ENCODE measurements at places on chromosomes 3 and 15. TPM values are rescaled to one million over a fixed set of nuclear protein-coding genes. Genes with fewer than 3 reads are reported as not detected.

DNA sequence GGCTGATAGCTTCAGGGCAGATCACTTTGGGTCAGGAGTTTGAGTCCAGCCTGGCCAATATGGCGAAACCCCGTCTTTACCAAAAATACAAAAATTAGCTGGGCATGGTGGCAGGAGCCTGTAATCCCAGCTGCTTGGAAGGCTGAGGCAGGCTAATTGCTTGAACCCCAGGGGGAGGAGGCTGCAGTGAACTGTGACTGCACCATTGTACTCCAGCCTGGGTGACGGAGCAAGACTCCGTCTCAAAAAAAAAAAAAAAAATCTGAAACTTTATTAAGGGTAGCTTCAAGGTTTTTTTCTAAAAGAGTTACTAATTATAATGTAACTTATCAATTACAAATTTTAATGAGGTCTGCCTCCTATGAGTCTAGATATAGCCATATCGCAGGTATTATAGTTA, 5.1 kb downstream of the NECTIN3 start:
- no peak for DNase-seq

GRCh38 chr3:194351080-194351672, at the start of gene CPN2:
Gene CPN2 (minus strand): TSS chr3:194351328. CDS start chr3:194342702, 8,626 bp downstream.
- no peak for DNase-seq

DNA sequence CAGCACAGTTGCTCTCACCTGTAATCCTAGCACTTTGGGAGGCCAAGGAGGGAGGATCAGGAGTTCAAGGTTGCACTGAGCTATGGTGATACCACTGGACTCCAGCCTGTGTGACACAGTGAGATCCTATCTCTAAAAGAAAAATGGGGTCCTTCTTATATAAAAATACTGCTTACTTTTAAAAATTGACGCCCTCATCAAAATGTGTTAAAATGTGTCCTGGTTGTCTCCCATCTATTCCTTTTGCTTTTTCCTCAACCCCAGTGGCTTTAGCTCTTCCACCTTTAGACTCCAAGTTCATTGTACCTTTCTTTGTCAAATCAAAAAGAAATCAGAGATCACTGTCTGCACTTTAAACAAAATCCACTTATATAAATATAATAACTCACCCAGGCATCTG, 60.3 kb upstream of the GPD1L start:
- no peak for DNase-seq

DNA sequence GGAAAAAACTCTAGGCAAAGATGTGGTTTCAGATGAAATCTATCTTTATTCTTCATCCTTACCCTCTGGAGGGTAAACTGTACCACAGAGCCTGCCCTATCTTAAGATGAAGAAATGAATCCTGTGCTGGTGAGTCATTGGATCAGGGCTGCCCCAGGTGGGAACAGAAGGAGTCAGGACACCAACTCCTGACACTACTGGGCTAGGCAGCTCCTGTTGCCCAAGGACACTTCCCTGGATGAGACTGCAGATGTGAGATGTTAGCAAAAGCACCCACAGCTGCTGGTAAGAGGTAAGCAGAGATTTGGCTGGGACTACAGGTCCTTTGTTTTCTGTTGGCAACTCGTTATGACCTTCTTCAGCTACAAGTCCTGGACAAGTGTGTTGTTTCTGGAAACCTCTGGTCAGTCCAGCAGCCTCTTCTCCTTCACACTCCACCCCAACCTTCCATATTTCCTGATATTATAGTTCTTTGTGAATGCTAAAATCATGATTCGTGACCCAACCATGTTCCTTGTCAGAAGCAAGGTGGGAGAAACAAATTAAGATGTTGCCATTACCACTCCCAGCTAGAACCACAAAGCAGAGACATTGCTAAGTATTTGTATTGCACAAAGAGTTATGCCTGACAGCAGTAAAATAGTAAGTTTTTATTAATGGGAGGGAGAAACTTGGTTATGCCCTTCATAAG, 104.2 kb upstream of the TGFBR2 start:
- DNase-seq: no peak

DNA sequence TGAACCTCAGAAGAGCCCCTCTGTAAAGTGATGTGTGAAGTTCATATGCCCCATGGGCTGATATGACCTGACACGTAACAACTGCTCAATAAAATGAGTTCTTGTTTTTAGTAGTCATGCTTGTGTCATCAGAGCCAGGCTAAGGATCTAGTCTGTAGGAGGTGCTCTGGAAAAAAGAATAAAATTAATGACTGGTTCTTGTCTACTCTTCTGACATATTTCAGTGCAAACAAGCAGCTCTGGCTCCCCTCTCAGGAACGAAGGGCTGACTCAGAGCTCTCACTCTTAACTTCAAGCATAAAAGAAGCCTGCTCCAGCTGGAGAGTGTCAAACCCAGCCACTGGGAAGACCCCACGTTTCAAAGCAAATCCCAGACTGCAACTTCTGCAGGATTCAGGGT, 77.0 kb downstream of the LRIG1 start:
- DNase-seq: no peak

DNA sequence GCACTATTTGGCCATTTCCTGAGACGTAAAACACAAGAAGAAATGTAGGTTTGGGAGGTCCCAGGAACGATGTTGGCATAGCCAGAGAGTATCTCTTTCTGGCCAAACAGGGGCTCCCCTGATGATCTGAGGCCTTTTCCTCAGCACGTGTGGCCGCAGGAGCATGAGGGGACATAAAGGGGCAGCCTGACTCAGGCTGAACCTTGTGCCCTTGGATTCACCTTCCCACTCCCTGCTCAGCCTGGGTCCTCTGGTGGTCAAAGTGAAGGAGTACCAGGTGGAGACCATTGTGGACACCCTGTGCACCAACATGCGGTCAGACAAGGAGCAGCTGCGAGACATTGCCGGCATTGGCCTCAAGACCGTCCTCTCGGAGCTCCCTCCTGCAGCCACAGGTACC, 10.6 kb downstream of the CAND2 start:
- no peak for DNase-seq

DNA sequence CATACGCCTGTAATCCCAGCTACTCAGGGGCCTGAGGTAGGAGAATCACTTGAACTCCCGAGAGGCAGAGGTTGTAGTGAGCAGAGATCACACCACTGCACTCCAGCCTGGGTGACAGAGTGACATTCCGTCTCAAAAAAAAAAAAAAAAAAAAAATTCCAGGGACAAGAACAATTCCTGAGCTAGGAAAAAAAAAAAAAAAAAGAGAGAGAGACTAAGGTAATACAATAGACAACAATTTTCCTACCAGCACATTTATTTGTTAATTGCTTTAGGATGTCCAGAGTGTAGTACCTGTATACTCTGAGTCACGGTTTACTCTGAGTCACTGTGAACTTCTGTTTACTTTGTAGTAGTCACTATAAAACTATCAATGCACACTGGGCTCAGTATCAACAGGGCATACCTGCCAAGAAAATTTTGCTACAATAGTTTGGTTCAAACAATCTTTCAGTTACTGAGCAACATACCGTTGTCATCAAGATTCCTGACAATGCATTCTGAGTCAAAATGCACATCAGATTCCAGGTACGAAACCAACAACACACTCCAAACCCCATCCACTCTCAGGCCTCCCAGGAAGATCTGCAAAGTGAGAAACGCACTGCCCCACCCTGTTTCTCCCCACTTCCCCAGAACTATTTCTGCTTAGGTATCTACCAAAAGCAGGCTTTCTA, 28.3 kb downstream of the IGF2BP2 start:
- DNase-seq: no peak

Gene CLDN11
- 57.6 TPM for total RNA-seq

Gene NR1I2
- total RNA-seq: not detected

Gene MAGI1
- total RNA-seq: 38.3 TPM

Gene EPHB3
- 0.79 TPM for total RNA-seq

Data from omental fat pad (tissue), 4 donors.